ENCODE measurements at places on chromosomes 12 and 14. TPM values are rescaled to one million over a fixed set of nuclear protein-coding genes. Genes with fewer than 3 reads are reported as not detected.

DNA sequence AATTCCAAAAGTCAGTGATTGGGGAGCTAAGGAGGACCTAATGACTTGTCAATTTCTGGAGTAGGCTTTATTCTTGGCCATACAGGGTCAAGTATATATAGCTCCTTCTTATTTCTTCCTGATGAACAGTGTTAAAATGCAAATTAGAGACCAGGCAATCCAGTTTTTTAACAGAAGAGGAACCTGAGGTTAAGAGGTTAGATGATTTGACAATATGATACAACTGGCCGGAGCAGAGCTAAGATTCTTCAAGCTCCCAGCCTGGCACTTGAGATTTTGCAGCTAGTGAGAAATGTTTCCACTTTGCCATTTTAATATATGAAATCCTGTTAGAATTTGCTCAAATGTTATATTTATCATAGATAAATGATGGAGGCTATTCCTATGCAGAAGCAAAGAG, 204.0 kb downstream of the SSPN start:
- DNase-seq = no peak

GRCh38 chr12:82605115-82605514, 81.6 kb upstream of the TMTC2 start:
- DNase-seq = no peak

Gene CFAP54
- 0.18 TPM for polyA plus RNA-seq

DNA sequence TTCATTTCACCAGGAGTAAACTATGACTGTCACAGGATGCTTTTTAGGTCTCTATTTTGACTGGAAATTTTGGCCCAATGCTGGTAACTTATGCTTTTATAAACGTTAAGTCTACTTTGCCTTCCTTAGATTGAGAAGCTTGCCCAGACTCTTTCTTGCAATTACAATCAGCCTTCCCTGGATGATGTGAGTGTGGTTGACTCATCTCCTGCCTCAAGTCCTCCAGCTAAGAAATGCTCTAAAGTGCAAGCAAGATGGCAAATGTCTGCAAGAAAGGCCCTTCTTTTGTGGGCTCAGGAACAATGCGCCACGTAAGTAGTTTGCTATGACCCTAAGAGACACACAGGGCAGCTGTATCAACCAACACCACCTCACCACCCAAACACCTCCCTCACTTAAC, 96.9 kb downstream of the SYNE2 start:
- no peak for DNase-seq

- DNase-seq = no peak
Measured at GRCh38 chr12:78384541-78384940, 480.0 kb upstream of the SYT1 start.

DNA sequence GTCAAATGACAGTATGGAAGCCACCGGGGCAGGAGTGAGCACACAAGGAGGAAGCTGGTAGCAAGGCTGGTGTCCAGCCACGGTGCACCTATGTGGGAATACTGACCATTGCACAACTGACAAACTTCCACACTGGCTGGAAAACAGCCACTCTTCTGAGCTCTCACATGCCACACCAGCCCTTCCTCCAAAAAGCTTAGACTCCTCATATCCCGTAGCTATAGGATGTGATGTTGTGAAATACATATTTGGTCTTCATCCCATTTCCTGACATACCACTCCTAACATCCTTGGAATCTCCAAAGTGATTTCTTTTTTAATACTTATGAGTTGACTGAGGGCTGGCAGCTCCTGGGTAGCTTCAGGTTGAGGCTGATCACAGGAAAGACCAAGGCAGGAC, 103.6 kb downstream of the NTF3 start:
- no peak for DNase-seq

Gene KLRB1
- 1.1 TPM for polyA plus RNA-seq

GRCh38 chr12:8709124-8709830, 11.5 kb downstream of the RIMKLB start:
- no peak for DNase-seq

DNA sequence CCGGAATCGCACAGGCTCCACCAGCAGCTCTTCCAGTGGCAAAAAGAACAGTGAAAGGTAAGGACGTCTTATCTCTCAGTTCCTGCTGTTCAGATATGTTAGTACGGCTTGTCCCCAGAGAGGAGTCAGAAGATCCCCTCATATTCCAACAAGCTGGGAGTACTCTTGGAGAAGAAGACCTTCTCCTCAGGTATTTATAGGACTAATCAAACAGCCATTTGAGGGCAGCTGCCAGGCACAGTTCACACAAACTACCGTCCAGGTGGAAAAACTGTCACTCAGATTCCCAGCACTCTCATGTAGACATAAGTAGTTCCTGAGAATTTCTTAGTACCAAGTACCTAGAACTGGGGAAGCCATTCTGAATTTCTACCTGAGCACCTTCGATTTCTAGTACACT, 85.3 kb downstream of the EML1 start:
- no peak for DNase-seq

- no peak for DNase-seq
Measured at GRCh38 chr12:106910202-106910601, 45.5 kb upstream of the TMEM263 start.

GRCh38 chr14:73217411-73217810, 19.9 kb upstream of the PAPLN start:
- no peak for DNase-seq

DNA sequence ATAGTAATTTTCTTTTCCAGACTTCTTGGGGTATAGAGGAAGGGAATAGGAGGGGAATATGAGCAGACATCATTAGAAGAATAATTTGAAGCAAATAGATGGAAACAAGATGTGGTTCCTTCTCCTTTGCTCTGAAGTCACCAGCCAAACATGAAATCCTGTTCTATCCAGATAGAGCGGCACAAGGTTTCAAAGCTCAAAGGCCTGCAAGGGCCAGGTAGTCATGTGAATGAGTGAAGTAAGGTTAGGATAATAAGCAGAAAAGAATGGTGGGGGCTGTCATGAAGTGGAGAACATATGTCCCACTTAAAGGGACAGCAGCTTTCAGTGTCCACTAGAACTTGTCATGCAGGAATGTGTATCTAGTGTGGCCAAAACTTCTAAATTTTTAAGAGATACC, 2.5 kb upstream of the IKZF4 start:
- no peak for DNase-seq

DNA sequence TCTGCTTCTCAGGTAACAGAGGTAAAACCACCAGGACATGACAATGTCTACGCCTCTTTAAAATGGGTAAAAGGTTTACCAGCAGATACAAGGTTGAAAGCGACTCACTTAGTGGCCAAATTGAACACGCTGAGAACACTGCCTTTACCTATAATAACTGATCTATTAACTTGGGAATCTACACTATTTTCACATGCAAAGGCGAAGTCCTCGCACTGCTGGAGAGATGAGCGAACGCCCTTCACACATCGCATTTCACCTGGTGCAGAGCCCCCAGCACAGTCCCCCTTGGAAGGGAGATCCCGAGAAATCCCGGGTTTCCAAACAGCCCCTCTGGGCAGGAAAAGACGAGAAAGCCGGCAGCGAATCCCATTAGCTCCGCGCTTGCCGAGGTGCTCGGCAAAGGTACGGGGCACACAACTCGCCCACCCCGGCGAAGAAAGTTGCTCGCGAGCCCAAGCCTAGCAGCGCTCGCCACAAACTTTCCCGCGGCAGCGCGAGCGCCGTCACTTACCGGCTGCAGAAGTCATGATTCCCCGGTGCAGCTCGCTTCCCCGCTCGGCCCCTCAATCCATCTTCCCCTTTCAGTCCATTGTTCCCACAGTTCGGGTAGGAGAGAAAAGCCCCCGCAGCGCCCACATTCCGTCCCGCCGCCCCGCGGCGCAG, 423 bp downstream of the FGD6 start:
- no peak for DNase-seq

Gene CFAP73
- 0.13 TPM for polyA plus RNA-seq

DNA sequence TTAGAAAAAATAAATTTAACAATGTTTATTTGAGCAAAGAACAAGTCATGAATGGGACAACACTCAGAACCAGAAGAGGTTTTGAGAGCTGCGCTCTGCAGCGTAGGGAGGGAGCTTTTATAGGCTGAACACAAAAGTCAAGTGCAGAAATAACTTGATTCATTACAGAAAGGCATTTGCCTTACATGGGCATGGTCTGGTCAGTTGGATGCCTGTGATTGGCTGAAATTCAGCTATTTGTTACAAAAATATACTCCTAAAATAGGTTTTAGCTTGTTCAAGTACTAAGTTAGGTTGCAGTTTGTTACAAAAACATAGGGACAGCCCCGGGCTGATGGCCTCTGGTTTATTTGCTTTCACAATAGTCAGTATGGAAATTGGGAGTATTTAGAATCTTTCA, 118.0 kb downstream of the NUAK1 start:
- no peak for DNase-seq

- DNase-seq = no peak
Measured at GRCh38 chr12:115000038-115000437, 316.1 kb upstream of the TBX3 start.

DNA sequence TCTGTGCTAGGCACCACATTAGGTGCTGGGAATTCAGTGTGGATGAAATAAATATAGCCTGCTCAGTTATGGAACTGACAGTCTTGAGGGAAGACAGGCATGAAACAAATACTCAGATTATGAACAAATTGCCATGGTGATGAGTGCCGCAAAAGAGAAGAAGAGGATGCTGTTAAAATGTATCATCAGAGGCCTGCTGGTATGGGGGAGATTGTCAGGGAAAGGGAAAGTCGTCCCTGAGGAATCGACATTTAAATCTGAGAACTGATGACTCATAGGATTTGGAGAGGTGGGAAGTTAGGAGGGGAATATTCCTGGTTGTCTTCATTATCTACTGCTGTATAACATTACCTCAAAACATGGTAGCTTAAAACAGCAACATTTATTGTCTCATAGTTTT, 42.0 kb downstream of the PPP1R36 start:
- no peak for DNase-seq

Gene TEX52
- 1.2 TPM for polyA plus RNA-seq

DNA sequence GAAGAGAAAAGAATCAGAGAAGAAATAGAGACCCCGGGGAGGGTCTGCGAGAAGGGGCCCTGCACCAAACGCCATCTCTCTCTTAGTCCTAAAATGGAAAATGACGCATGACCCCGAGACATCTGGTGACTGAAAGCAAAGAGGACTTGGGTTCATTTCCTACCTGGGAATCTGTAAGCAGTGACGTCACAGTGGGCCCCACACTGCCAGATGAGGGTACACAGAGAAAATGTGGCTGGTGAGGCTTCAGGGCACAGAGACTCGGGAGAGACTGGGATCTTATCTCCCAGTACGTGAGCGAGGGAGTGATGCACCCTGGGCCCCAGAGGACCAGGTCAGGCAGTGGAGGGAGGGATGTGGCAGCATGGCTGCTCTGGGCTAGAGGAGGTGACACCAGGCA, 288.1 kb upstream of the SFSWAP start:
- no peak for DNase-seq

- DNase-seq = no peak
Measured at GRCh38 chr12:334125-334524, 55.0 kb downstream of the KDM5A start.

- no peak for DNase-seq
Measured at GRCh38 chr12:100733817-100734593, 60.6 kb upstream of the ANO4 start.

Gene LBHD2
- not detected for polyA plus RNA-seq

DNA sequence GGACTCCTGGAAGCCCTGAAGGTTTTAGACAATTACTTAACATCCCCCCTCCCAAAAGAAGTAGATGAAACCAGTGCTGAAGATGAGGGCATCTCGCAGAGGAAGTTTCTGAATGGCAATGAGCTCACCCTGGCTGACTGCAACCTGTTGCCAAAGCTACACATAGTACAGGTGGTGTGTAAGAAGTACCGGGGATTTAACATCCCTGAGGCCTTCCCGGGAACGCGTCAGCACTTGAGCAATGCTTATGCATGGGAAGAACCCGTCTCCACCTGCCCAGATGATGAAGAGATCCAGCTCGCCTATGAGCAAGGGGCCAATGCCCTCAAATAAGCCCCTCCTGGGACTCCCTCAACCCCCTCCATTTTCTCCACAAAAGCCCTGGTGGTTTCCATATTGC, 10.6 kb upstream of the SPPL3 start:
- DNase-seq = no peak

DNA sequence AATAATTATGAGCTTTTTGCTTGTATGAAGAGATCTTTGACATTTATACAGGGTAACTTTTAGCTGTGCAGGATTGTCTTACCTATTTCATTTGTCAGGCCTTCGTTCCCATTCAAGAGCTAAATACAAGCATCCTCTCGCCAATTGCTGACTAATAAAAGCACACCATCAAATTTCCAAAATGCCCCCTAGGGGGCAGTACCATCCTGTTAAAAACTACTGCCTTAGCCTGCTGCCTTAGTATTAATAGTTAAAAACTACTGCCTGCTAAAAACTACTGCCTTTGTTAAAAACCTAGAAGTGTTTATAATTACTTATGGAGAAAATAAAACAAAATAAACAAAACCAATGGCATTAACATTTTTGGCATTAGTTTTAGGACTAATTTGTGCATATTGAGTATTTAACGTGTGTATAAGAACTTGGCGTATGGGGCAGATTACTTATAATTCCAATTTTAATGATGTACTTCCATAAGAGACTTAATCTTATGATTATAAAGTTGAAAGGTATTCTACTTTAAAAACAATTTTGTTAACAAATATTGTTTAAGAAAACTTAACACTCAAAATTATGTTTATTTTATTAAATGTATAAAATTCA, 3.0 kb upstream of the IFI27L2 start:
- DNase-seq = peak; percentile 39

DNA sequence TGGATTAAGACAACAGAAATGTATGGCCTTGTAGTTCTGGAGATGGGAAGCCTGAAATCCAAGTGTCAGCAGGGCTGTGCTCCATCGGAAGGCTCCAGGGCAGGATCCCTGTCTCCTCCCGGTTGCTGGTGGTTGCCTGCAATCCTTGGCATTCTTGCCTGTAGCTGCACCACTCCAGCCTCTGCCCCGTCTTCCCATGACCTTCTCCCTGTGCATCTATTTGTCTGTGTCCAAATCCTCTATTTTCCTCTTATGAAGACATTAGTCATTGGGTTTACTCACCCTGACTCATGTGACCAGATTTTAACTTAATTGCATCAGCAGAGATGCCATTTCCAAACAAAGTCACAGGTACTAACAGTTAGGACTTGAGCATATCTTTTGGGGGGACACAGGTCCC, 15.1 kb downstream of the TUNAR start:
- no peak for DNase-seq

DNA sequence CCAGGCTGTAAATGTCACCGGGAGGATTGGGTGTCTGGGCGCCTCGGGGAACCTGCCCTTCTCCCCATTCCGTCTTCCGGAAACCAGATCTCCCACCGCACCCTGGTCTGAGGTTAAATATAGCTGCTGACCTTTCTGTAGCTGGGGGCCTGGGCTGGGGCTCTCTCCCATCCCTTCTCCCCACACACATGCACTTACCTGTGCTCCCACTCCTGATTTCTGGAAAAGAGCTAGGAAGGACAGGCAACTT, 1.3 kb downstream of the GAPDH start:
- DNase-seq = no peak

Gene RPGRIP1
- polyA plus RNA-seq = 0.82 TPM

Gene RAD51AP1
- 9.6 TPM for polyA plus RNA-seq

- no peak for DNase-seq
Measured at GRCh38 chr12:121794534-121795033, 1.1 kb upstream of the RHOF start.

Gene KLRC1
- 0.37 TPM for polyA plus RNA-seq

Gene SLC8A3
- 8.5 TPM for polyA plus RNA-seq

GRCh38 chr14:32121536-32121935, 44.4 kb downstream of the ARHGAP5 start:
- DNase-seq = no peak
